Metanephros (tissue), 2 donors: ENCODE measurements at places on chromosomes 6 and 20. TPM values are rescaled to one million over a fixed set of nuclear protein-coding genes. Genes with fewer than 3 reads are reported as not detected.

The TAGAP gene
- 3.3 TPM for total RNA-seq

The RBCK1 gene
- total RNA-seq, result 102 TPM

The FERMT1 gene
- 5.4 TPM for total RNA-seq

The ACTL10 gene
- total RNA-seq, result 0.70 TPM

The COL21A1 gene
- 91.7 TPM for total RNA-seq

The ISM1 gene
- 1.5 TPM for total RNA-seq

The GCNT2 gene
- total RNA-seq, result 14.4 TPM

The NT5E gene
- 6.8 TPM for total RNA-seq

The MMP24 gene
- total RNA-seq, result 1.9 TPM

The ABCC10 gene
- total RNA-seq, result 18.5 TPM

The PRR18 gene
- total RNA-seq, result 0.18 TPM

The RCAN2 gene
- 11.9 TPM for total RNA-seq
